Hematopoietic multipotent progenitor cell treated with erythropoietin and hydrocortisone succinate and interleukin-3 and kit ligand, for 4 days (in vitro differentiated cells): ENCODE measurements at places on chromosomes 3 and 15.
A peak's percentile ranks its signal among the peaks of the same experiment; 100 is the strongest.

DNA sequence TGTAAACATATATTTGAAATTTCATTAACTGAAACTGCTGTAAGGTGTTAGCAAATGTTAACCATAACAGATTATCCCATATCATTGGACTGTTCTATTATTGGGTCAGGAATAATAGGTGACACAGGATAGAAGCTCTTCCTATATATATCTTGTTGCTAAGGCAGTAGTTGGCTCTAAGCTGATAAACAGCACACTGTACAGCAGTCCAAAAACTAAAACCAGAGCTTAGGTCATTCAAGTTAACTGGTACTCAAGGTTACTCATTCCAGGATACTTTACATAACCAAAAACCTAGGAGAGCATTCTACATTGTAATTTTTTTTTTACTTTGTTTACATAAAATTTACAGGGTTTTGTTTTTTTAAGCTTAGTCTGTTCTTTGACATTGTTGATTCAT, 8.9 kb downstream of the DNAJC19 start:
- no peak for DNase-seq

- peak; percentile 91 for DNase-seq
Observed at GRCh38 chr3:177150970-177151627, 46.2 kb downstream of the TBL1XR1 start.

GRCh38 chr3:39327053-39327745, 2.3 kb upstream of the CCR8 start:
- DNase-seq, result no peak

DNA sequence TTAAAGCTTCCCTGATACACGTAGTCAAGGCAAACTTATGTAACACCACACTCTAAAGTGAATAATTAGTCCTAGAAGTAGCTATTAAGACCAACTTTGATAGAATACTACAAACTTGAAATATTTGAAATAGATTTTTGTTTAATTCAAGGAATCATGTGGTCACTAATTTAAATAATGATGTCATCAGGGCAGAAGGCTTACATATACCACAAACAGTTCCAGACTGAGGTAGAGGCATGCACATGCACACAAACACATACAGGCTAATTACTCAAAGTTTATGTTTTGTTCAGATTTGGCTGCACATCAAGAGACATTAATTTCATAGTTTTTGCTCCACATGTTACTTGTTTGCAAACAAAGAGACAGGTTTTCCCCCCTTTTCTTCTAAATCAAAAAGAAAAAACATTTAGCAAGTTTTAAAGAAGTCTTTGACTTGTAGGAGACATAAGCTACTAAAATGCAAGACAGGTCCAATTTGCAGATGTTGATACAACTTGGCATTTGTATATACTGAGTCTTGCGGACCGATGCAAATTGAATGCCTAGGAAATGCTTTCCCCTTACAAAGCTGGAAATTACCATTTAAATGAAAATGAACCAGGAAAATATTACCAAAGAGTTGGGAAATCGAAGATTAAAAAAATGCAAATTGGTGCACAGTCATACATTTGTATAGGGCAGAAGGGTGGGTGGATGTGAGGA, 594.8 kb downstream of the MAGI1 start:
- DNase-seq, result no peak

- no peak for DNase-seq
Observed at GRCh38 chr15:87419344-87419743, 837.2 kb downstream of the NTRK3 start.

- no peak for DNase-seq
Observed at GRCh38 chr15:79122991-79123390, 32.4 kb upstream of the RASGRF1 start.

DNA sequence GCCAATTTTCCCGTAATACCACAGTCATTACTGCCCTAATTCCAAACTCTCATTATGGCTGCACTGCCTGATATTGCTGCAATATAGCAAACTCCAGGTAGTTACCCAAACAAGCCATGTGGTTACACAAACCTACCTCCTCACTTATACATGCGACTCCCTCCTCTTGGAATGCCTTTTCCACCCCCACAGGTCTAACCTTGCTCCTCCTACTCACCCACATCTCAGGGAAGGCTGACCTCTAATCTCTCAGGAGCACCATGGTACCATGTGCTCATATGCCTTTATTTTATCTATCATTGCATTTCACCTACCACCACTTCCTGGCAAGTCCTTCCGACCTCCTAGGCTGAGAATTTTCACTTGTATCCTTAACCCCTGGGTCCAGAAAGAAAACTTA, 2.9 kb downstream of the RBPMS2 start:
- peak; percentile 38 for DNase-seq

DNA sequence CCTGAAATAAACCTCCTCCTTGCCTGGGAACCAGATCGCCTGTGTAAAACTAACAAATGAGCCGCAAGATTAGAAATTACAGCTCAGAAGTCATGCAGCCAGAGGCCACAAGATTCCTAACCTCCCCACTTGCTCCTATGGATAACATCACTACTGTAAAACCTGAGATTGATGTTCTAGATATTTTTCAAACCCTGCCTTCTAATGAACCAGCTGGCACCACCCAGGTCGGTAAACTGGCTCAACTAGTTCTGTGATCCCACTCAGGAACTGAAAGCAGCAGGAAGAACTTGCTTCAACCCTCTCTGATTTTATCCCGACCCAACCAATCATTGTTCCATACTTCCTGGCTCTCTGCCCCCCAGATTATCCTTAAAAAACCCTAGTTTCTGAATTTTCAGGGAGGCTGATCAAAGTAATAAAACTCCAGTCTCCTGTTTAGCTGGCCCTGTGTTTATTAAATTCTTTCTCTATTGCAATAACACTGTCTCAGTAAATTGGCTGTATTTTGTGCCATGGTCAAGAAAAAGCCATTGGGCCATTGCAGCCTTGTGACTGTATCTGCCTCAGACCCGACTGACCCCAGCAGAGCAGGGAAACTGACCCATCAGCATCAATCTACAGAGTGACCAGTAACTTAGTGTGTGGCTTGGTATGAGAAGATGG, 98.9 kb downstream of the RPLP1 start:
- DNase-seq, result no peak

- no peak for DNase-seq
Observed at GRCh38 chr3:49658711-49659110, 15.4 kb upstream of the APEH start.

- DNase-seq, result no peak
Observed at GRCh38 chr3:118536764-118537163, 497.9 kb downstream of the IGSF11 start.

DNA sequence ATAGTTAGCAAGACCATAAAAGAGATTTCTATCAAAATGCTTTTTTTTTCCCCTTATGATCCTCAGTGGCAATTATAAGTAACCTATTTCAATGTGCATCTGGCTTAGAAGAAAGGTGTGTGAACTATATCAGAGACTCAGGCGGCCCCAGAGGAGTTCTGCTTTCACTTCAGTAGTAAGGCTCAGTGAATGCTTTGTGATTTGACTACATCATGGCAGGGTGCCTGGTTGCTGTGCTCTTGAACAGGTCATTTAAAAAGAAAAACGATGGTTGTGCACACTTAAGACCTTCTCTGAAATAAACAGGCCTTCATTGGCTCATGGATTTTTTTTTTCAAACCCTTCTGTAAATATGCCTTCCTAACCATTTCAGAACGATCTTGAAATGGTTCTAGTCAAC, 400.4 kb upstream of the RARB start:
- no peak for DNase-seq

DNA sequence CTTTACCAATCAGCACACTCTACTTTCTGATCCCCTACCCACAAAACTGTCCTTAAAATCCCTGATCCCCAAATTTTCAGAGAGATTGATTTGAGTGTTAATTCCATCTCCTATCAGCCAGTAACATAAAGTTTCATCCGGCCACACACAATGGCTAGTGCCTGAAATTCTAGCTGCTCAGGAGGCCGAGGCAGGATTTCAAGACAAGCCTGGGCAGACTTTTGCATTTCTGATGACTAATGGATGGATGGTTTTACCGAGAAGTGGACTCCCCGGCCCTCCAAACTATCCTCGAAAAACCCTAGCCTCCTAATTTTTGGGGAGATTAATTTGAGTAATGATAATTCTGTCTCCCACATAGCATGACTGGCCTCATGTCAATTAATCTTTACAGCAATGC, 269.8 kb upstream of the POU1F1 start:
- DNase-seq, result no peak

DNA sequence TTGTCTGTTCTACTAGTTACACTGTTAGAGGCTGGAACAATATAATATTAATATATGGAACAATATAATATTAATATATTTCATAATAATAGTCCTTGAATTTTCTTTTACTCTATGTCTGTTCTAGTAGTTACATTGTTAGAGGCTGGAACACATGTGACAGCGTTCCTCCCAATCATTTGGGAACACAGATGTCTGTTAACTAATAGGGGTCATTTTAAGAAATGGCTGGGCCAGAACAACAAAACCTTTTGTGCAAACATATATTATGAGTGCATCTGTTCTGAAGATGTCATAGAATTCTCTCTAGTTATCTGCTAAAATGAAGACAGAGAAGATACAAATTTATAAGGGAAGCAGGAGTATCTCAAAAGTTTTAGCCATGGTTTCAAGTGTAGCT, 114.0 kb upstream of the PDZRN3 start:
- DNase-seq, result no peak

DNA sequence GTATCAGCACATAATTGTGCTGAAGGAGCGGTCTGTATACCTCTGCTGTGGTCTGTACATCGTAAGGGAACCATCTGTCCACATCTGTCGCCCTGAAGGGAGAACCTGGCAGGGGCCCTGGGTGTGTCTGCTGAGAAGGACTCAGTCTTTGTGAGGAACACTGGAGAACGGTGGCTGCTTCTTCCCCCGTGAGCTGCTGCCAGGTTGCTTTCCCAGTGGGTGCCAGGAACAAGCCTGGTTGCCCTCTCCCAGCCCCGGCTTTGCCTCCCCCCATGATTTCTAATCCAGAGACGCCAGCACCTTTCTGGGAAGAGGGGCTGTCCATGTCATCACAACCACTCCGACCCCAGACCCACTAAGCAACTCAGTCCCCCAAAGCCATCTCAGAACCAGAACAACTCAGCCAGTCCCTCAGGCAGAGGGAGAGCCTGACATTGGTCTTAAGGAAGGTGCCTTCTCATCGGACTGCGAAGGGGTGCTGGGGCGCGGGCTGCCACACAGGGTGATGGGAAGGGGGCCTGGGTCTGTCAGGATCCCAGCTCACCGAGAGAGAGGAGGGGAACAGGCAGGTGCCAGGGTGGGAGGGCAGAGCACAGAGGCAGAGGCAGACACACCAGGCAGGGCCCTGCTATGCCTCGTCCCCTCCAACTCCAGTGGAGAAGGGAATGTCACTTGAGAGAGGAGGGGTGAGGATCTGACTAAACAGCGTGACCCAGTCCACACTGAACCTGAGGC, 8.5 kb downstream of the TNK2 start:
- no peak for DNase-seq

DNA sequence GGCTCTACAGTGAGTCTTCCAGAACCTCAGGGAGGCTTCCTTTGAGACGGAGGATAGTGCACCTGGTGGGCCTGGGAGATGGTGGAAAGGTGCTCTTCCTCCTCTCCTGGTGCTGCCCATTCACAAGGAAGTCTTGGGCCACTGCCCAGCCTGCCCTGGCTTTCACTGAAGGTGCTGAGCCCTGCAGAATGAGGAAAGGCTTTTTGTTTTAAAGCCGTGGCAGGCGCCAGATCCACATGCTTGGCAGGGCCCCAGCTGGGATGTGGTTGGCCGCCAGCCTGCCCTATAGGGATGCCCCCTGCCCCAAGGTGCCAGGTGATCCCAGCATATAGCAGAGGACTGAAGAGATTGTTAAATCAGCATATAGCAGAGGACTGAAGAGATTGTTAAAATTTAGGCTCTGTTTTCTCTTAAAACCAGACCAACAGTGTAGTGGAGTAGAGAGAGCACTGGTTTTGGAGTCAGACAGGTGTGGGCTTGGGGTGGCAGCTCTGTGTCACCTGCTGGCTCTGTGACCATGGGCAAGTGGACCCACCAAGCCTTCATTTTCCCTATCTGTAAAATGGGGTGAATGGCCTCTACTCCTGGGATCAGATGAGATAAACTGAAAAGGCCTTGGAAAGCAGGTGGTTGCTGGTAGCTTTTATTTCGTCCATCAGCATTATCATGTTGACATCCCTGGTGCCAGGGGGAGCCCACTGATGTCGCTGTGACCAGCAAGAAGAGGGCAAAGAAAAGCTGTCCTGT, 53.3 kb downstream of the SLC6A6 start:
- DNase-seq, result no peak

DNA sequence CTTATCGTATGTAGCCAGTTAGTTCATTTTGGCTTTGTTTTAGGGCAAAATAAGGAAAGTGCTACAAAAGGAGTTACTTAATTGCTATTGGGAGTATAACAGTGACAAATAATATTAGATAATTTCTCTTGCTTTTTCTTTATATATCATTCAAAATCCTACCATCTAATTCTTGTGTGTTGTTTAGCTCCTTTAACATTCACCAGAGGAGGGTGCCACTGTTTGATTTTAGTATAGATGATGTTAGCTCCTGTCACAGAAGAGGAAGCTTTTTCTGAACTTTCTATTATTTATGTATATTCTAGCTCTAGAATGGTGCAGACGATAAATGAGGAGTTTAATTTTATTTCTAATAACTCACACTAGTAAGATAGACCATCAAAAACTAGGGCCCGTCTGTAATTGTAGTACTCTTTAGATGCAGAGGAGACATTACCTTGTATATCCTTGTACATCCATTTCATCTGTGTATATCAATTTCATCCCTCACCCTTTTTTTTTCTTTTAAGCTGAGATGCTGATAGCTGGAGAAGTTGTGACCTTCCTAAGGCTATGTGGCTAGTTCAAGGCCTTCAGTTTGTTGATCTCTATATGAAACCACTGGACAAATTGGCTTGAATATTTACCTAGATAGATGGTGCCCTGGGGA, 3.0 kb downstream of the PPM1L start:
- peak; percentile 50 for DNase-seq

DNA sequence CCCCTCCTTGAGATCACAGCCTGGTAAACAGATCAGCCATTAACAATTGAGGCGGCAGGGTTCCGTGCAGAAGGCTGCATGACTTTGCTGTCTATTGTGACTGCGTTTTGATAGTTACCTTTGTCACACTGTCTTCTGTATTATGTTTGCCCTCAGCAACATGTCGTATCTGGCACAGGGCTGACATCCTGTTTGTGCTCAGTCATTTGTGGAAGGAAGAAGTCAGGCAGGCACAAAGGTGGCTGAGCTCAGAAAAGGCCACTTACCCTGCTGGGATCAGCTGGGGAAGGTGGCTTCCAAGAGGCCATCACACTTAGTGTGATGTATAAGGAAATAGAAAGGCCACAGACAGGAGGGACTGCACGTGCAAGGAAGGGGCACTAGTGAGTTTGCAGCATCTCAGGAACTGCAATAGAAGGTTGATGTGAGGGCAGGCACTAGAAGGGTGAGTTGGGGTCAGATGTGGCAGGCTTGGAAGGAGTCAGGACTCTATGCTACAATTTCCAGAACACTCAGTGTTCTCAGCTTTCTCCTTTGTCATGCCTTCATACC, 13.4 kb downstream of the PML start:
- peak; percentile 35 for DNase-seq

DNA sequence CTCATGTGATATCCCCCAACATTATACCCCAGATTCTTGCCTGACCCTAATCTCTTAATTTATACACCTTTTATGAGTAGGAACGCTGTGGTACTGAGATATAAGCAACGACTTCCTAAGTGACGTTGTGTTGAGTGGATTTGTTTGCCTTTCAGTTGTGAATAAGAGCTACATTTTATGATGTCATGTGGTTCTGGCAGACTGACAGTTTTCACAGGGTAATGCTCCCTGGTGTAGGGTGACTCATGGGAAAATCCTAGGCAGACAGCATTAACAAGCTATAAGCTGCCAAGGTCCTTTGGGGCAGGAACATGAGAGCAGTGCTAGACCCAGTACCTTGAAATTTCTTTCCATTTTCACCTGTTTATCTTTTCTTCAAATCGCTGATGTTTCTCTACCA, 11.2 kb downstream of the C3orf52 start:
- peak; percentile 53 for DNase-seq

- peak; percentile 79 for DNase-seq
Observed at GRCh38 chr3:13891492-13892073, 11.7 kb upstream of the WNT7A start.
